ENCODE measurements at places on chromosomes 1 and 21.

DNA sequence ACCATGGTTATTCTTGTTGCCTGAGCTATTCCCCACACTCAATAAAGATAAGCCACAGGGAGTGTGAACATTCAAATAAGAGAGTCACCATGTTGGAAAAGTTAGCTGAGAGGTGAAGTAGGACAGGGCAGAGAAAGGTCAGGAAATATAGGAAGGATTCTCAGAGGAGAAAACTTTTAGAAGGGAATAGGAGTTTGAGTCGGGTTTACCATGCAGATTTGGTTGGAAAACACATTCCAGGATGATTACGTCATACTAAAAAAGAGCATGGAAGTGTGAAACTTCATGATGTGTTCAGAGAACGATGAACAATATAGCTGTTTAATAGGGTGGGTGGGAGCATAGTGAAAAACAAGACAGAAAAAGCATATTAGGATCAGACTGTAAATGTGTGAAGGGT is 1125.3 kb upstream of the ADGRL2 start:
- peak; percentile 40 for DNase-seq

DNA sequence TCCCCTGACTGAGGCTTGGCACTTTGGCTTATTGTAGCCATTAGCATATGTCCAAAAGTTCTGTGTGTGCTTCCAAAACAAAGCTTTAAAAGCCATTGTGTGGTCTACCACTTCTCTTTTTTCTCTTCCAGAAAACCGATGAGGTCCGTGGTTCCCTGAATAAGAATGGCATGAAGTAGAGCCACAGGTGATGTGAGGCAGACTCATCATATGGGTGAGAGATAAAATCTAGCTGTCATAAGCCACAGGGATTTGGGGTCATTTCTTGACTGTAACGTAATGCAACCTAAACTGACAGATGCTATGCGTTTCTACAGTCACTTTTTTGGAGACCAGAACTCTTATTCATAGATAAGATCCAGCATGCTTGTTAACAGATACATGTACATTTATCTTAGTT is 7.0 kb upstream of the GREM2 start:
- DNase-seq: no peak

DNA sequence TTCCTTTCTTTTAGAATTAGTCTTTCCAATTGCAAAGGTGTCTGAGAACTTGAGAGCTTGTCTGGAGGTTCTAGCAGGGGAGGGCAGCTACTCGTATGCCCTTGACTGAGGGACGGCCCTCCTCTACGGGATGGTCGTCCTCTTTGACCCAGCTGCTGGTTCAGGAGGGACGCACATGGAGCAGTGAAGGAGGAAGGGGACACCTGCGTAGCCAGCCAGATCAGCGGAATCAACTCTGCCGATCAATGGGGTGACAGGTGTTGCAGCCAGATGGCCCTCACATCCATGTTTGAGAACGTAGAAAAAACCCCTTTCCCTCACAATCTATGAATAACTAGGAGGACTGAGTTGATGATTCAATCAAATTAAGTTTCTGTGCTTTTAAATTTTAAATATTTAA is 15.7 kb upstream of the A3GALT2 start:
- DNase-seq: no peak

DNA sequence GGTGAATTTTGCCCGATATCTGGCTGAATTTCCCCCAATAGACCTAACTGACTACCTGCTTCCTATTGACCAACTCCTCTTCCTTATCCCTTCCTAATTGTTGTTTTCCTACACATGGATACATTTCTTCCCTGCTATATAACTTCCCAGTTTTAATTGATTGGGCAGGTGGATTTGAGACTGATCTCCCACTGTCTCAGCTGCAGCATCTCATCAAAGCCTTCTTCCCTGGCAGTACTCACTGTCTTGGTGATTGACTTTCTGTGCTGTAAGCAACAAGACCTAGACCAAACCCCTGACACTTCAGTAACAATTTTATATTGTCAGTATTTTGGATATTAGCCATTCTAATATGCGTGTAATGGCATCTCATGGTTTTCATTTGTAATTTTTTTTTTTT is 11.3 kb upstream of the PLA2G2A start:
- no peak for DNase-seq

- DNase-seq: no peak
Observed at GRCh38 chr1:109241344-109241743, 8.0 kb upstream of the CELSR2 start.

- no peak for DNase-seq
Observed at GRCh38 chr1:240635466-240636256, 23.7 kb upstream of the GREM2 start.

- DNase-seq: peak; percentile 83
Observed at GRCh38 chr21:25080661-25081060, 526.6 kb downstream of the MRPL39 start.

DNA sequence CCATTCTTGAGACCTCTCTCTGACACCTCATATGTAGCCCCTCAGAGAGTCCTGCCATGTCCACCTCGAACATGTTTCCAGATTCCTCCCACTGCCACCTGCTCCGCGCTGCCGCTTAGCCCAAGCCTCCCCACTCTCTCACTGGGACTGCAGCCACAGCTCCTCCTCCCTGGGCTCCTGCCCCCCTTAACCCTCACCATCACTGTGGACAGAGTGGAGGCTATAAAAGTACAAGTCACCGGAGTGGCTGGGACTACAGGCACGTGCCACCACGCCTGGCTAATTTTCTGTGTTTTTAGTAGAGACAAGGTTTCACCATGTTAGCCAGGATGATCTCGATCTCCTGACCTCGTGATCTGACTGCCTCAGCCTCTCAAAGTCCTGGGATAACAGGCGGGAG is 77.0 kb downstream of the VWA5B1 start:
- DNase-seq: no peak

GRCh38 chr1:245255783-245256182 is 101.0 kb downstream of the KIF26B start:
- DNase-seq: no peak

DNA sequence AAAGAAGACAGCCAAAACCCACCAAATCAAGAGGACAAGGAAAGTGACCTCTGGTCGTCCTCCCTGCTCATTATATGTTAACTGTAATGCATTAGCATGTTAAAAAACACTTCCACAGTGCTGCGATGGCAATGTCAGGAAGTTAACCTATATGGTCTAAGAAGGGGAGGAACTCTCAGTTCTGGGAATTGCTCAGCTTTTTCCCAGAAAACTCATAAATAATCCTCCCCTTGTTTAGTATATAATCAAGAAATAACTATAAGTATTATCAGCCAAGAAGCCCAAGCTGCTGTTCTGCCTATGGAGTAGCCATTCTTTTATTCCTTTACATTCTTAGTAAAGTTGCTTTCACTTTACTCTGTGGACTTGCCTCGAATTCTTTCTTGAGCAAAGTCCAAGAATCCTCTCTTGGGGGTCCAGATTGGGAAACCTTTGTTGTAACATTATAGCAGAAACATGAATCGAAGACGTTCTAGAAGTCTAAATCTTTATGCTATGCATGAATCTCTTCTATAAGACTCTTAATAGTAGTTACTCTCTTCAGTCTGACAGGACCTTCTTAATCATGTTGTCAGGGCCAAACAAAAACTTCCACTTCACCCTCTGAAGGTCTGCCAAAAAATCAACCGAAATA is 110.0 kb upstream of the VANGL1 start:
- peak; percentile 65 for DNase-seq

DNA sequence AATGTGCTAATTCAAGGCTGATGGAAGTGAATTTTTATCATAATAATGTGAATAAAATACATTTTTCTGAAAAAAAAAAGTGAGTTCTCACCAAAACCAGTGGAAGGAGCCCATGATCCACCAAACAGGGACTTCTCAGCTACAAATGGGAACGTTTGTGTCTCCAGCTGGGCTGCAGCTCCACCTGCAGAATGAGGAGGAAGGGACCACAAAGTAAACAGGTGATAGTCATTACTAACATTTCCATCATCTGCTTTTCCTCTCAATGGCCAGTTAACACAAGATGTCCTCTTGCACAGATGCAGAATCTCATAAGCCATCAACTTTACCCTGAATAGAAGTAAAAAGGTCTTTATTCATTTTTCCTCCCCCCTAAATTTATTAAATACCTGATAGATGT is 246.2 kb downstream of the MRPL39 start:
- DNase-seq: no peak

DNA sequence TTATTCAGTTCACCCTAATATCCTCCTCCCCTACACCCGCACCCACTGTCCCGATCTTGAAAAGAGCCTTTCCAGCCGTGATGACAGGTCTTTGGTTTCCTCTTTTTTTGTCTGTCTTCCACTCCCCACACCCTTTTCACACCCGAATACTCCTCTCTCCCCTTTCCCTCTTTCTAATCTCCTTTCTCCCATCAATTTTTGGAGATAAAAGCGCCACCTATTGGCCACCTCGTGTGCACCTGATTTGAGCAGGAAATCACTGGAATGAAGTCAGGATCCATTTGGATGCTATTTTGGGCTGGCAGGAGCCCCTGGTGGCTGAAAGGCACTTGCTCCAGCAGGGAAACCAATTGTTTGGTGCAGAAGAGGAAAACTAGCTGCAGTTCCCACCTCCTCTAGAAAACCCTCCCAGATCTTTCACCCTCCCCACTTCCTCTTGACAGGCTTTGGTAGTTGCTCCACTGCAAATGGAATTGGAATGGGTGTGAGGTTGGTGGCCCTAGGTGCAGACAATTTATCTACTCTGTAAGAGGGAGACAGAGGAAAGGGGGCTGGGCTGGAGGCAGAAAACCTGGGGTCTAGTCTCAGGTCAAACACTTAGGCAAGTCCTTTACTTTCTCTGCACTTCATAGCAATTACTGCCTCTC is 8.4 kb downstream of the FOXE3 start:
- DNase-seq: peak; percentile 65

DNA sequence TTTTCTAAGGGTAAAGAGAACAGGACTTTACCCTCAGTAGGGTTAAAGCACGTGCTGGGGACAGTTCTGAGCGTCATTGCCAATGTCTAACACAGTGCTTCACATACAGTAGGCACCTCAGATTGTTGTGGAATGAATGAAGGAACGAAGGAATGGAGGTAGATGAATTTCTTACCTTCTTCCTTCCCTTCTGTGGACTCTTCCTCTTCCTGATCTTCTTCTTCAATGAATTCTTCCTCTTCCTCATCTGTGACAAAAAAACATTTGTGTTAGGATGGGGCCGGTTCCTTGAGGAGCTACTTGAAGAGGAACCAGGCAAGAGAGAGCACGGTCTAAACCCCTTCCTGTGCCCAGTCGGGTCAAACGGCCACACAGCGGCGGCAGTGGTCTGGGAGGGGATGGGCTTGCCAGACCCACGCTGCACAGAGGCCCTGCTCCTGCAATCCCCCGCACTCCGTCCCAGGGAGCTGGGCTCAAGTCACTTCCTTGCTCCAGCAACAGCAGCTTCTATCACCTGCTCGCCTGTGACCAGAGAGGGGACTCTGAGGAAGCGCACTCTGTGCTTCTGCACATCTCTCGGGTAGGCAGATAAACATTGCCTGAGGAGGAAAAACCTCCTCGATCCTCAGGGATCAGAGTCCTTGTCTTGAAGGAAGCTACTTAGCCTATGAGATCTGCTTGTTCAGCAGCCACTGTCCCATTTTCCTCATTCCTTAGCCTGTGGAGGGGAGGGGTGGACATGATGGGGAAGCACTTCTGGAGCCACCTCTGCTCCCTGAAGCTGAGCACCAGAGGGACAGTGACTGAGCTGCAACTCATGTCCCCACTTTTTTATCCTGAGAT is 8.0 kb upstream of the SLC30A2 start:
- no peak for DNase-seq

GRCh38 chr1:18776777-18777176 is 82.7 kb downstream of the TAS1R2 start:
- no peak for DNase-seq

DNA sequence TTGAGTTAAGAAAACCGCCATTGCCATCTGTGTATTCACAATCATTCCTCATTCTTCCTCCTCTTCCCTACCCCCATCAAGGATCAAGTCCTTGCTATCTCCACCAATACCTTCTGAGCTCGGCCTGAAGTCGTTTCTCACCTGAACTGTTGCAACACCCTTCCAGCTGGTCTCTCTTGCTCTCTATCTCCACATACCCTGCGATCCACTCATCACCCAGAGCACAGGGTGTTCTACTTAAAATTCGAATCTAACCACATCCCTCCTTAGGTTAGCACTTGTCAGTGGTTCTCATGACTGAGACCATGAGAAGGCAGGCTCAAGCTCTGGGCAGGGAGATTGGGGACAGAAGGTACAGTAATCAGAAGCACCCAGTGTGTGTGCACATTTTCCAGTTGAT is 4.6 kb downstream of the IVL start:
- DNase-seq: no peak

DNA sequence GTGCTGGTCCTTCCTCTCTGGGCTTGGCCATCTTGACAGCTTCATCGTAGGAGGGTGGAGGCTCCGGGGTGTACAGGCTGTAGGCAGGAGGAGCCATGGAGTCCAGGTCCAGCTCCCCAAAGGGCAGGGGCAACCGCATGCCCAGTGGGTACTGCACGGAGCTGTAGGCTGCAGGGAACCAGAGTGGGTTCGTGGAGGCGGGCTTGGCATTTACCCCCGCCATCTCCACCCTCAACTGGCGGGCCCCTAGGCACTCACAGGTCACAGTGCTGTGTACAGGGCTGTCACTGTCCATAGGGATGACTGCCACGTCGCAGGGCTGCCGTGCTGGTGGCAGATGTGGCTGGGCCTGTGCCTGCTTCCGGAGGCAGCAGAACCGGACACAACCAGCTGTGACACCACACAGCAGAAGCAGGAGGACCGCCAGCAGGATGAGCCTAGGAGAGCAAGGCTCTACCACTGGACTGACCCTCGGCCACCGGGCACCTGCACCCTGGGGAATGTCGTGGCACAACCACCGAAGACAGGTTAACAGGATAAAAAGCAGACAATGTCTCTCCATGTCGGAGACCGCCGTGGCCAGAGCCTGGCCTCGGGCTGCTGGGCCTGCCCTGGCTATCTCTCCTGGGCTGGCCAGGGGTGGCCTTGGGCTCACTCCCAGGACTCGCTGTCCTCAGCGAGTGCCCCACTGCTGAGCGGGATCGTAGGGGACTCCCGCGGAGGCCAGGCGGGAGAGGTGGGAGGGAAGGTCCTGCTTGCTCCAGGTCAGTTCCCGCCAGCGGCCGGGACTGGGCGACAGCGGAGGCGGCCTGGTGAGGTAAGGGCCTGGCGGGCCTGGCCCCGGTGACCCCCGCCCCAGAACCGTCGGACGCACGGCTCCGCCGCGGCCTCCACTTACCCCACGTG is 831 bp downstream of the TMEM52 start:
- no peak for DNase-seq

DNA sequence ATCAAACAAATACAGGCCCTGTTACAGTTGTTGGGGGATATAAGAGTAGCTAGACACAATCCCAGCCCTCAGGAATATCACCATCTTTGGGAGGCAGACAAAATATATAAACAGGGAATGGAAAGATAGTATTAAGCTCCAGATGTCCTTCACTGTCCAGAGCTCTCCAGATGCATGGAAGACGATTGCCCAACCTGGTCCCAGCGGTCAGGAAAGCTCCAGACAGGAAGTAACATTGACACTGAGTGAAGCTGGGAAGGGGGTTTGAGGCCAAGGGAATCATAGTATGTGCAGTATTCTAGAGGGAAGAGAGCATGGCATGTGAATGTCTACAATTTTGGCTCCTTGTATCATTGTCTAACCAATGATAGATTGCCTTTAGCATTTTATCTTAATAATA is 173.9 kb upstream of the HOOK1 start:
- no peak for DNase-seq
